Cortex of kidney (tissue), 1 donor: ENCODE measurements at places on chromosomes 6 and 20.

- DNase-seq: no peak
Measured at GRCh38 chr6:169225131-169225576, 28.5 kb downstream of the THBS2 start.

GRCh38 chr6:150233843-150234269 lies 91.0 kb downstream of the PPP1R14C start:
- no peak for DNase-seq

GRCh38 chr20:44085616-44086434 lies 101.2 kb downstream of the JPH2 start:
- no peak for DNase-seq

DNA sequence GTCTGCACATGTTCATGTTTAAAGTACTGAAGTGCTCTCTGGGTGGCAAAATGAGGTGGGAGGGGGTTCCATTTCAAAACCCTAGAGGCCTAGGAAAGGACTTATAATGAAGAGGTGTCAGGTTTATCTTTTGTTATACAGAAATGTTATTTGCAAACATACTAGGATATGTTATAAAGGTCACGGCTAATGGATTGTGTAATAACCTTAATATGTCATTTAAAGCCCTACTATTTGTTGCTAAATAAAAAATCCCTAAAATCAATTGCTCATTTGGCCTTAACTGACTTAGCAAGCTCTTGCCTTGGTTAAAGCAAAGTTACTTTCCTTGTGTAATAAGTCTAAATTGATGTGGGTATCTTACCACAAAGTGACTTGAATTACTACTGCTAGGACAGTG lies 8.8 kb downstream of the NKX2-4 start:
- no peak for DNase-seq

DNA sequence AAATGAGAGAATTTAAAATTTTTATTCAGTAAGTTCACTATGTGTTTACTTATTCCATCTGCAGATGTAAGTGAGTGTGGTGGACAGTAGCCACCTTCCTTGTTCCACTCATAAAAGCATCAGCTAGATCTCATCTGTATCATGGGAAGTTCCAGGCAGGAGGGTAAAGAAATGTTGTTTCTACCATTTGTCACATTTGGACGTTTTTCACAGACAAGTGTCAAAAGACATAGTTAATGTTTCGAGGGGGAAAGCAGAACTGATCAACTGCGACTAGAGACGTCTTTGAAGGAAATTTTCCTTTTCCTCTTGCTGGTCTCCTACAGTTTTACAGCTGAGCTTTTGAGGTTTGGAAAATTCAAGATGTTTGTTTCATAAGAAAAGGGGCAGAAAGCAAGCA lies 55.9 kb upstream of the ISM1 start:
- DNase-seq: no peak

GRCh38 chr6:13796781-13797180 lies 17.6 kb downstream of the MCUR1 start:
- DNase-seq: no peak

DNA sequence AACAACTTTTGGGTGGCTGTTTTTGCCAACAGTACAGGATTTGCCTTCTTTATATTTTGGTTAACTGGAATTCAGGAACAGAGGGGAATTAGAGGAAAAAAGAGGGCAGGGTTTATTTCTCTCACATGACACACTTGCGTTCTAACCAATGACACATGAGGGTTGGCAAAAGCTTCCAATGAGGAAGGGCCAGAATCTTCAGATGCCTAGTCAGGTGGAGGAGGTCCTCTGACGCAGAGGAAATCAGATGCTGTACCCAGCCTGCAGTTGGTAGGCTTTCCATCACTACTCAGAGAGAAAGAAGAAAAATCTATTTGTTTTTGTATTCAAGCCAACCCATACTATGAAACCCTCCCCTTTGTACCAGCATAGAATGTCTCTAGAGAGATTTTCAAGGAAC lies 20.8 kb downstream of the TM9SF4 start:
- DNase-seq: no peak

GRCh38 chr20:63427724-63428330 lies 44.6 kb downstream of the KCNQ2 start:
- DNase-seq: no peak

DNA sequence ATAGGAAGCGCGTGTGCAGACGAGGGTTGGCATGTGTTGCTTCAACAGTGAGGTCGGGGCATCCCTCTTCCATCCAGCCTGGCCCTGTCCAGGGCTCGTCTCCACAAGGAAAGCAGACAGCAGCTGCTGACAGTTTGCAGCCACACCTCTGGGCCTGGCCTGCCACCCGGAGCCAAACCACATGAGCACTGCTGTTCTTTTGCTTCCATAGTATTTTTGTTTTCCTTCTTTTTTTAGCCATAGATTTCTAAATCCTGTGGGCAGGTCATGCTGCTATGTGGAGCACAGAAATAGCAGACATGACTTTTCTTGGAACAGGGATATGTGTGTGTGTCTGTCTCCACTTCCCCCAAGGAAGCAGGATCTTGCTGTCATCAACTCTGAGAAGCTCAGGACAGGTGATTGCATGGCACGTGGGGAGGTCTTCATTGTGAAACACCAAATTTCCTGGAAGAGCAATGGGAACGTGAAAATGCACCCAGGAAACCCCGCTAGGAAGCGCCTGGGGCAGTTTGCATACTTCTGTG lies 167.4 kb downstream of the DTNBP1 start:
- no peak for DNase-seq

- no peak for DNase-seq
Measured at GRCh38 chr20:19419396-19419795, 207.0 kb downstream of the SLC24A3 start.

DNA sequence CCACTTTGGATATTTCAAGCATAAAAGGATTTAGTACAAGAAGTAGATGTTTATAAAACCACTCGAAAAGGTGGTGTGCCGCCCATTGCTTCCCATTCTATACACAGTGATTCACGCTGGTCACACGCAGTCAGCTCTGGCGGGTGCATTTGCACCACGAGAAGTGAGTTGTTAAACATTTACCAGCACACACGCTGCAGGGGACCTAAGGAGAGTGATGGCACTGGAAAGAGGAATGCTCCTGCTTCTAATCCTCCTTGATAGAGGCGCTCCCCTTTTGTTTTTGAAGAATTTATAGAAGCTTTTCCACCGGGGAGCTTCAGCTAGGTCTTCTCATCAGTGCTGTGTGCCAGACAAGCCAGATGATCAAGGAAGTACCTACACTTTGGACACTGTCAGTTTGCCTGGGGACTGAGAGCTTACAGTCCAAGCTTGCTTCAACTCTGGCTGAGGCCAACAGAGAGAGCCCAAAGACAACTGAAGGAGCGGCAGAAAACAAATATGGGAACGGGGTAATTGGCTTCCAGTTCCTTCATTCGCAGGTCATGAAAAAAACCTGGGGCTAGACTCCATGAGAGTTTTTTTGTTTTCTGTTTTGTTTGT lies 31.2 kb downstream of the MUC22 start:
- no peak for DNase-seq

DNA sequence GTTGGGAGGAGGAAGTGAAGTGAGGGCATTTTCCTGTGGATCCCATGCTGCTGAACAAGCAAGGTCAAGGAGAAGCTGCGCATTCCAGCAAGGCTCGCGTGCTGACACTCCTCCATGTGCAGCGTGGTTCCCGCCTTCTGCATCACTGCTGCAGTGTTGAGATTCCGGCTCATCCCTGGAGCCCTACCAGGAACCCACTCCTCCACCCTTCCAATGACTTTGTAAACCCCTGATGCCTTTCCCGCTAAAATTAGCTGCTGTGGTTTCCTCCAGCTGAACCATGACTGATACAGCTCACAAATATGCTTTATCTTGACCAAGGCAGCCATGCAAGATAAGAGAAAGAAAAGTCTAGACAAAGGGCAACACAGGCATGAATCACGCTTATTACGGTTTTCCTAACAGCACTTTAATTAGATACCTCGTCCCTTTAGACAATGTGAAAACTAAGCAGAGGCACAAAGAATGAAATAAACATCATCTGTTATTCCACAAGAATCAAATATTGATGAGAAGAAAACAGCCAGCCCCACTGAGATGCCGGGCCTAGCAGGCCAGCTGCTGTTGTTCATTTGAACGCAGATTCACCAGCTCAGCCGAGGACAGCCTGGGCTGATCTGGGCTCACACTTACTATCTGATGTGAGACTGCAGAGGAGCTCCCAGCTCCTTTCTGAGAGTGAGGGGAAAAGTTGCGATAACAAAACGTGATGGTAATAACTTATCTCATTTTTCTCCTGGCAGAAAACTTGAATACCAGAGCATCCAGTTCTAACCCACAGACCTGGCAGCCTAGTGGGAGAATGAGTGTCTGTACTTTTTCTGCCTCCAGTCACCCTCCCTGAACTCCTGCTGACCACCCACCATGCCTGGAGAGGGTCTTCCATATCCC lies 14.2 kb upstream of the BNIP5 start:
- no peak for DNase-seq

DNA sequence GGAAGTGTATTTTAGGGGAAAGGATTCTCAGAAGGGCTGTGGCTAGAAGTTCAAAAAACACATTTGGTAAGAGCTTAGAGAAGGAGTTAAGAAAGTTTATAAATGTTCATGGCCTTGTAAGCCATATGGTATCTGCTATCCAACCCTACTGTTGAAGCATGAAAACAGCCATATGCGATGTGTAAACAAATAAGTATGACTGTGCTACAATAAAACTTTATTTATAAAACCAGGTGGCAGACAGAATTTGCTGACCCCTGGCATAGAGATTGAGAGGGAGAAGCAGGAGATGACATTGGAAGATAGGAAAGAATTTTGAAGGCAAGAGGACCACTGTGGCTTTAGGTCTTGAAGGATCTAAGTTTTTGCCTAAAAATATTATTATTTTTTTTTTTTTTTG lies 583.5 kb downstream of the DOK5 start:
- DNase-seq: no peak

- no peak for DNase-seq
Measured at GRCh38 chr20:4781211-4781610, 59.5 kb downstream of the PRND start.

DNA sequence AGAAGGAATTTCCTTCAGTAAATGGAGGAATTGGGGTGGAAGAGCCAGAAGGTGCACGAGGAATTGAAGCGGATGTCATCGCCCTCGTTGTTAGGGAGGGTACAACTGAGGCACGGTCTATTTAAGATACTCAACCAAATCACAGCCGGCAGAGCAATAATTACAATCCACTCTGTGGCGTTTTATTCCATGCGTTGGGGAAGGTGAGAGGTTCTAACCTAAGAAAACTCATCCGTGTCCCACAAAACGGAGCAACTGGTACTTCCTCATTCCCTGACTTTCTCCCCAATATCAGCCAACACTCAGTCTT lies 802 bp upstream of the RRBP1 start:
- DNase-seq: no peak

GRCh38 chr6:73640179-73640750 lies 13.5 kb downstream of the SLC17A5 start:
- DNase-seq: no peak

GRCh38 chr6:228881-229651 lies 63.2 kb upstream of the DUSP22 start:
- no peak for DNase-seq

- no peak for DNase-seq
Measured at GRCh38 chr6:37396571-37397180, 36.3 kb upstream of the CMTR1 start.

- no peak for DNase-seq
Measured at GRCh38 chr6:48068278-48069251, 42.4 kb downstream of the PTCHD4 start.

GRCh38 chr6:105791583-105792318 lies 294.4 kb upstream of the PRDM1 start:
- no peak for DNase-seq

- DNase-seq: no peak
Measured at GRCh38 chr6:152571089-152571488, 66.1 kb downstream of the SYNE1 start.

GRCh38 chr6:74534465-74535211 lies 671.2 kb downstream of the COL12A1 start:
- no peak for DNase-seq

DNA sequence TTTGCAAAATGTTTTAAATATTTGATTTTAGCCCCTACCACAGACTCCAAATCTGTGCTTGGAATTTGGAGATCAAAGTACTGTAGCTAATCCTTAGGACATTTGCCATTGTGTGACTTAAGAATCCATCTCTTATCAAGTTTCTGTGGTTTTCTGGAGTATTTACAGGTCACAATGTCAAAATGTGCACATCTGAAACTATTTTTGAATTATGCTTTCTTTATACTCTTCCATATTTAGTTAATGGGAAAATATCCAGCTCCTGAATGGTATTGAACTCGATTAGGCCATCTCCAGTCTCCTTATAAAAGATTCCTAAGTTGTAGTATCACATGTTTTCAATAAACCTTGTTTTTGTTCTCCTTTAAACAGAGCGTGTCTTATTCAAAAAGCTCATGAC lies 162.5 kb downstream of the KHDC1L start:
- DNase-seq: no peak

DNA sequence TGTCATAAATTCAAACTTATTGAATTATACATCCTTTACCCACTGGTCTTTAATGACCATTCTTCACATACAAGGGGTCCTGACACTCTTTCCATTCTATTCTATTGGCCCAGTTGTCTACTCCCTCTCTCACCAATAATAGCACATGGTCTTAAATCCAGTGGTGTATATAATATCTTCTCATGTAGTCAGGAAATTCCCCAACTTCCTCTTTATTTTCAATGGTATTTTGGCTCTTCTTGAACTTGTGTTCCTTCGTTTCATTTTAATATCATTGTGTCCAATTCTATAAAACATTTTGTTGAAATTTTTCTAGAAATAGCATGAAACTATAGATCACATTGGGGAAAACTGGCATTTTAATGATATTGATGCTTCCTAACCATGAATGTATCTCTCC lies 36.8 kb downstream of the PSMB9 start:
- DNase-seq: no peak

DNA sequence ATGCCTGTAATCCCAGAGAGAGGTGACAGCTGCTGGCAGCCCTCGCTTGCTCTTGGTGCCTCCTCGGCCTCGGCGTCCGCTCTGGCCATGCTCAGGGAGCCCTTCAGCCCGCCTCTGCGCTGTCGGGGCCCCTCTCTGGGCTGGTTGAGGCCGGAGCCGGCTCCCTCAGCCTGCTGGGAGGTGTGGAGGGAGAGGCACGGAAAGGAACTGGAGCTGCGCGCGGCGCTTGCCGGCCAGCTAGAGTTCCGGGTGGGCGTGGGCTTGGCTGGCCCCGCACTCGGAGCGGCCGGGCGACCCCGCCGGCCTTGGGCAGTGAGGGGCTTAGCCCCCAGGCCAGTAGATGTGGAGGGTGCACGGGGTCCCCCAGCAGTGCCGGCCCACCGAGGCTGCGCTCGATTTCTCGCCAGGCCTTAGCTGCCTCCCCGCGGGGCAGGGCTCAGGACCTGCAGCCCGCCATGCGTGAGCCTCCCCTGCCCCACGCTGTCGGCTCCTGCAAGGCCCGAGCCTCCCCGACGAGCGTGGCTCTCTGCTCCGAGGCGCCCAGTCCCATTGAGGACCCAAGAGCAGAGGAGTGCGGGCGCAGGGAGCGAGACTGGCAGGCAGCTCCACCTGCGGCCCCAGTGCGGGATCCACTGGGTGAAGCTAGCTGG lies 34.6 kb downstream of the C6orf52 start:
- DNase-seq: no peak
